ENCODE measurements at places on chromosomes 16 and 17. TPM values are rescaled to one million over a fixed set of nuclear protein-coding genes. Genes with fewer than 3 reads are reported as not detected.

- no peak for DNase-seq
These were observed 26.6 kb downstream of the STH start for GRCh38 chr17:46025510-46026165.

DNA sequence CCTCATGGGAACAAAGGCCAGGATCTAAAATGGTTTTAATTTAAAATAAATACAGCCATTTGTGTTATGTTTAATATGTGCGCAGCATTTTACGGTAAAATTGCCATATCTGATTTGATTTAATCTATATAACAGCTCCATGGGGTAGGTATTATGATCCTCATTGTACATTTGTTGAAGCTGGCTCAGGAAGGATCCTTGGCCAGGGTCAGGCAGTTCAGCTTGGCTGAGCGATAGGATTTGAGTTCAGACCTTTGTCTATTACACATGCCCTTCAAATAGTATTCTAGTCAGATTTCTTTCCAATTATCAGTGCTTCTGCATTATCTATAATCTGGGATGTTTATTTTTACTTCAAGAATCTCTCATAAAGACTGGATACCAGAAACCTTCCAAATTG lies 950.4 kb upstream of the EEF2KMT start:
- DNase-seq: no peak

- DNase-seq: no peak
These were observed 6.3 kb upstream of the GGA2 start for GRCh38 chr16:23516366-23517137.

GRCh38 chr16:88878967-88879787 lies 12.7 kb upstream of the PABPN1L start:
- DNase-seq: no peak

DNA sequence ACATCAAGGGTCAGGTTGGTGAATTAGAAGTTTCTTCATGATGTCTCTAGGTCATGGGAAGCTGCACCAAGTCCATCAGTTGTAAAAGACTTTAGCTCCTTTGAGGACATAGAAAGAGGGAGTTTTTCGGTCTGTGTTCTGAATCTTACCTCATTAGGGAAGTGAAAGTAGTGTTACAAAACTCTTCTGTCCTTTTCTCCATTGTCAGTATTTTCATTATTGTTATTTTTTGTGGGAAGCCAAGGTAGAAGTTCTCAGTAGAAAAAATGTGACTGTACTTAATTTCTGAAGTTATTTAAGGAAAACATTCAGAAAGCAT lies 24.2 kb downstream of the MAP3K3 start:
- DNase-seq: no peak

DNA sequence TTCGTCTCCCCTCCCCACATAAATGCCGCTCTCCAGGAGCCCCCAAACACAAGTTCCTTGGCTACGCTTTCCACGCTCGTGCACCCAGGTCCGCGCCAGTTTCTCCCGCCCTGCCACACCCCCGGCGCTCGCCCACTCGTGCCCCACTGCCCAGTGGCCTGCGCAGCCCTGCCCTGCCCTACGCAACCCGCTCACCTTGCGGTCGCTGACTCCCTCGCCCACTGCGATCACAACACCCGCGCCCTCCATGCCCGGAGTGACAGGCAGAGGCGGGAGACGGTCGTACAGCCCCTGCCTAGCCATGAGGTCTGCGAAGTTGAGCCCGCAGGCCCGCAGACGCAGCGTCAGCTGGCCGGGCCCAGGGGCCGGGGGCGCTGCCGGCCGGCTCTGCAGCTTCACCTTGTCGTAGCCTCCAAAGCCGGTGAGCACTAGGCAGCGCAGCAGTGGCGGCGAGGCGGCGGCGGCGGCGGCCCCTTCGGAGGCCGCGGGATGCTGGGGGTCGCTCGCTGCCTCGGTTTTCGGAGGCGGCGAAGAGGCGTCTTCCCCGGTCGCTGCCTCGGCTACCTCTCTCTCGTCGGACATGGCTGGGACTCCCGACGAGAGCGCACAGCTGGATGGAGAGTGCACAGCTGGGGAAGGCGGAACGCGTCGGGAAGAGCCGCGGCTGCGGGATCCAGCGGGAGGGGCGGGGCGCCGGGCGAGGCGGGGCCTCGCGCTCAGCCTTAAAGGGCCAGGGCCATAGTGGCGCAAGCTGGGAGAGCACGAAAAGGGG lies at the start of gene VAT1:
VAT1 (minus strand) TSS at position 645 of the 772 bp plus-strand sequence; CDS start at position 582, 63 bp downstream.
- peak; percentile 94 for DNase-seq

Gene PYY
- total RNA-seq: not detected

DNA sequence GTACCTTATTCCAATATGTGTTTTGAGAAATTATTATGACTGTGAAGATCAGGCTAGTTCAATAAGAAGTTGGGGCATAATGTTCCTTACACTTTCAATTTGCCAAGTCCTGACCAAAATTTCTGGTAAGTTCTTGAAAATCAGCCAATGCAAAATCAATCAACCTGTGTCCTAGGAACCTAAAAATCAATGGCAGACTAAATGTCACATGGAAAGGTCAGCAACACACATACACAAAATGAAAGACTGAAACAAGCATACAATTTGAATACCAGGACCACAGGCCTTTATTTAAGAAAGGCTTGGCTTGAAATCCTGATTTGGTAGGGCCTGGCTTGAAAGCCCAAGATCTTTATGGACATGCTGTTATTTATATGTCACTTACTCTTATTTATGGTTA lies 155.5 kb upstream of the ZKSCAN2 start:
- DNase-seq: no peak

GRCh38 chr17:38425744-38426143 lies 2.5 kb upstream of the ARHGAP23 start:
- DNase-seq: no peak
